ENCODE measurements at places on chromosomes 2 and 18.

GRCh38 chr2:16908656-16909055 lies 243.0 kb upstream of the CYRIA start:
- no peak for DNase-seq

DNA sequence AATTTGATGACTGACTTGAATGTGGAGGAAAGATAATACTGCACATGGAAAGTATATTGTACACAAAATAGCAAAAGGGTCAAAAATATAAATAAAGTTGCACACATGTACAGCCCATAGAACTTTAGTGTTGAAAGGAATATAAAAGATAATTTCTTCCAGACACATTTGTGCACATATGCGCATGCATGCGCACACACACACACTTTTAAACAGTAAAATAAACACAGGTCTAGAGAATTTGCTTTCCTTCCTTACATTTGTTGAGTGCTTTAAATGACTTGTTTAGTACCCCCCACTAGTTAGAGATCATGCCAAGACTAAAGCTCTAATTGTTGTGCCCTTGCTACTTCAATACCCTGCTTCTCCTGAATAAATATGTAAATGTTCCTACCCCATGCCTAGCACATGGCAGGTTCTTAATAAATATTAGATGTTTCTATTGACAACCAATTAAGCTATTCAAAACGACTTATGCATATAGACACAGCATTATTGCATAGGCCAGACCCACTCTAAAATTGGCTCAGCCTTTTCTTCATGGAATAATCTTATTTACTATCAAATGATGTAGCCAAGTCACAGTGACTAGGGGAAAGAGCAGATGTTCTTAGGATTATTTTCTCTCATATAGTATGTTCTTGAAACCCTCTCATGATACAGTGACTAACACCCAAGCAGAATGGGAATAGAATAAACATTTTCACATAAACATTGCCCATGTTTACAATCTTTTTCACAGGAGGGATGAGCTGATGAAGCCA lies 165.5 kb upstream of the ACVR2A start:
- no peak for DNase-seq

GRCh38 chr2:100818003-100818605 lies 1.8 kb upstream of the NPAS2 start:
- DNase-seq = no peak

- DNase-seq = no peak
Measured at GRCh38 chr18:74652392-74652988, 54.8 kb downstream of the ZNF407 start.

DNA sequence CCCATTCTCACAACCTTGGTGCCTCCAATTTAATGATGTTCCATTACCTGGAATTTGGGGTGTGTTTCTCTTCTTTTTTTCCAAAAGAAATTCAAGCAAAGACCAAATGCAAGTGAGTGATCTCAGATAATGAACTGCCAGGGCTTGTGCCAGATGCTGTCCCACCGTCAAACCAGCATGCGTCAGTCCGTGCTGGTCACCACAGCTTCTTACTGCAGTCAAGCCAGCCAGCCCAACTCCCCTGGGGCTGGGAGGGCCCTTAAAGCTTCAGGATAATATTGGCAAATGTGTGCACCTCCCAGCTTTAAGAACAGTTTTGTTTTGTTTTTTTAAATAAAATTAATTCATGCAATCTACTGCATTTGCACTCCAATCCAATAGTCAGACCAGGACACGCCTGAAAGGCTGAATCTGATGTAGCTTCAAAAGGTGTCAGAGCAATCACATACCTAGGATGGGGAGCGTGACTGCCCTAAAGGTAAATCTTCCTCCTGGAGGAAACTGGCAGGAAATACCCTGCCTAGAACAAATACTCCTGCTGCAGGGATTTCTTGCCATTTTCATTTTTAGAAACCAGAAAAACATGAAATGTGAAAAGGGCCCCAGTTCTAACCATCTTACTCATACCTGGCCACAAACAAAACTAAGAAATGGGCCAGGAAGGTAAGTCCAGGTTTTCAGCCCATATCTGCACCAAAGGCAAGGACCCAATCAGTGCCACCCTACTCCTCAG lies 26.8 kb upstream of the SP3 start:
- DNase-seq = no peak
